NCI-H1048 (cell line): ENCODE measurements at places on chromosomes 12 and 14.

DNA sequence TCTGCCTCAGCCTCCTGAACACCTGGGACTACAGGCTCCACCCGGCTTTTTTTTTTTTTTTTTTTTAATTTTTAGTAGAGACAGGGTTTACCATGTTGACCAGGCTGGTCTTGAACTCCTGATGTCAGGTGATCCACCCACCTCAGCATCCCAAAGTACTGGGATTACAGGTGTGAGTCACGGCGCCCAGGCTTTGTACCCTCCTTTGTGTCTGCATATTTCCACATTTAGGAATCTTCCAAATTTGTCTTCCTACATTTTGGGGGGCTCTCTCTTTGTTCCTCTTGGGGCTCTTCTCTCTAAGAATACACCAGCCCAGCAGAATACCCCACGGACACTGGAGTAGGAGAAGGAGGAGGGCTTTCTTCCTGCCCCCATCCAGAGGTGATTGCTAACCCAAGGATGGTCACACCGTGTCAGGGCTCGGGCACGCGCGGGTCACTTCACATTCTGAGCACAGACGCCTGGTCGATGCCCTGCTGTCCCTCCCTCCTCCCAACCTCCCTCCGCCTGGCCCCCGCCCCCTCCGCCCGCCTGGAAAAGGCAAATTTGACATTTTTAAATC lies 2.1 kb upstream of the DNAJC22 start:
- DNase-seq: no peak

DNA sequence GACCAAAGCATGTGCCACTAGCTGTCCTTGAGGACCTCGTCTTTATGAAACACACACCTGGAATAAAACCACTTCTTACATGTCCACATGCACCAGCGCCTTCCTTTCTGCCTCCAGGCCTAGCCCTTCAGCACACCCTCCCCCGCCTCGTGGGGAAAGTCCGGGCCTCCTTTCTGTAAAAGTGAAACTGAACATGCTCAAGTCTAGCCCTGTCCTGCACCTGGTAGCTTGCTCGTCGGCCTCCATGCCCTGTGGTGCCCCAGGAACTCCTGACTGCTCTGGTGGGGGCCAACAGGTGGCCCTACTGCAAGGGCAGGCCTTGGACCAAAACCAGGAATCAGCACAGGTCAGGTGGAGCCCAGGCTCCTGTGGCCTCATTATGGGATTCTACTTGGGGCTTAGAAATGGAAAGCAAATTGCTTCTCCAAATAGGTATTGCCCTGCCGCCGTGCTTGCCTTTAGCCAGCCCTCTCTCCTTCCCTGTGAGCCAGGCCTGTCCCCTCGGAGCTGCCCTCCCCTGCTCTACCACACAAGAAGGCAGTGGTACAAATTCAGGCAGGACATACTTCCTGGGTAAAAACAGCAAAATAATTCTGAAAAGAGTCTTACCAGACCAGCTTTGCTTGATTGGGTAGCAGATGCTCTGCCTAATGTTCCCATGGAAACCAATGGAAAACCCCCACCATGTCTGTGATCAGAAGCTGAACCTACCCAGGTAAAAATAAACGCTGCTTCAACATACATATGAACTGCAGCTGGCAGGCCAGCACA lies 43.5 kb downstream of the ERH start:
- no peak for DNase-seq

GRCh38 chr12:24510581-24511125 lies 438.2 kb downstream of the BCAT1 start:
- no peak for DNase-seq

GRCh38 chr12:104056419-104056972 lies 6.5 kb upstream of the GLT8D2 start:
- DNase-seq: no peak

GRCh38 chr14:102320033-102320660 lies 601 bp downstream of the ZNF839 start:
- DNase-seq: no peak

DNA sequence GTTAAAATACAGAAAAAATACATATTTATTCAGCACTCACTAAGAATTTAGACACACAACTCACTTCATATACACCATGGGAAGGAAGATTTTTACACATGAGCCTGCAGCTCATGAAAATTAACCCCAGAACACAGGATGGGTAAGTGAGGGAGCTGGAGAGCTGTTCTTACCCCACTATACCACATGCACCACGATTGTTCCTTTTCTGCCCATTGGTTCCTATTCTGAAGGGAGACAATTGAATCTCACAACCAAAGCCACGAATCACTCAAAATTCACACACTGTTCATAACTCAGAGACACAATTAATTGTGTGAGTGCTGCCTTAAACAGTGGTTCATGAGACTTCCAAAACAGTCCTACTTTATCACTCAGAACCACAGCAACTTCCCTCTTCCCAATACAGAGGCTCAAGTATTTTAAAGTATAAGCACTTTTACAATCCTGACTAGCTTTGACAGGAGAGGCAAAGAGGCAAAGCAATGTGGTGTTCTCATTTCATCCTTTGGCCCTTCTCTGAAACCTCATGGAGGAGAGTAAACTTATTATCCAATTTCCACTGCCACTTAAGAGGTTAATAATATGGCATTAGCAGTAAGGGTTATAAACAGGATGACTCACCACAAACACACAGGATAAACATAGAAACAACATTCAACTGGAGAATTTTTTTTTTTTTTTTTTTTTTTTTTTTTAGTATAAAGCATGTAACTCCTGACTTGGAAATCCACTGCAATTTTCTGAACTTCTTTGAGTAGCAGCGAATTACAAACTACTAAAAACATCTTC lies 59.5 kb downstream of the ITPR2 start:
- no peak for DNase-seq

GRCh38 chr12:64180951-64181350 lies 41.1 kb downstream of the KICS2 start:
- no peak for DNase-seq

DNA sequence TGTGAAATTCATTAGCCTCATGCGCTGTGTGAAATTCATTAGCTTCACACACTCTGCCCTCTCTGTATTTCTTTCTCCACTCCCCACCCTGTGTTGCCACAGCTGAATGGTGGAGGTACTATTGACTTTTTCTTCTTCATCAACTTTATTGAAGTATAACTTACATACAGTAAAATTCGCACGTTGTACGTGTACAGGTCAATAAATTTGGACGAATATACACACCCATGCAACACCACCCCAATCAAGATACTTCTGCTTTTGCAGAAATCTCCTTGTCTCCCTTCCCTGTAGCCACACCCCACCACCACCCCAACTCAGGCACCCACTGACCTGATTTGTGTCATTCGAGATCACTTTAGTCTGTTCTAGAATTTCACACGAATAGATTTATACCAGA lies 51.8 kb downstream of the FBXL14 start:
- no peak for DNase-seq

DNA sequence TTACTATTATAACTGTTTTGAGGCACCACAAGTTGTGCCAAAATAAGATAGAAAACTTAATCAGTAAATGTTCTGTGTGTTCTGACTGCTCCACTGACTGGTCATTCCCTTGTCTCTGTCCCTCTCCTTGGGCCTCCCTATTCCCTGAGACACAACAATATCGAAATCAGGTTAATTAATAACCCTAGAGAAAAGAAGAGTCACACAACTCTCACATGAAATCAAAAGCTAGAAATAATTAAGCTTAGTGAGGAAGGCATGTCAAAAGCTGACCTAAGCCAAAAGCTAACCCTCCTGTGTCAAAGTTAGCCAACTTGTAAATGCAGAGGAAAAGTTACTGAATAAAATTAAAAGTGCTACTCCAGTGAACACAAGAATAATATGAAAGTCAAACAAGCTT lies 53.8 kb upstream of the CCDC196 start:
- DNase-seq: no peak

GRCh38 chr12:69484428-69484827 lies 14.2 kb downstream of the FRS2 start:
- DNase-seq: no peak

DNA sequence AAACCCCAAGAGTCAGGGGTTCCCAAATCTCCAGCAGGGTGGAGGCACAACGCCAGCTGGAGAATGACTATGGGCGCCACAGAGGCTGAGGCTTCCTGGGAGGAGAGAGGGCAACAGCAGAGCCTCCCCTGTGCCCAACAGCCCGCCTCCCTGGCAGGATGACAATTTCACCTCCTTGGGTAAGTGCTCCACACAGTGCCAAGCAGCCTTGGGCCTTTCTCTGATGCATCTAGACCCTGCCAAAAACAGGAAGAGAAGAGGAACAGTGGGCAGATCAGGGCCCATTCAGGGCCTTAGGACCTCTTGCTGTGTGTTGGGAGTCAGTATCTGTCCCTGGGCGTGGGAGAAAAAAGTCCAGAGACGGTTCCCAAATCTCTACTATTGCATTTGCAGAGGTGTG lies 5.0 kb upstream of the OR10P1 start:
- DNase-seq: no peak

DNA sequence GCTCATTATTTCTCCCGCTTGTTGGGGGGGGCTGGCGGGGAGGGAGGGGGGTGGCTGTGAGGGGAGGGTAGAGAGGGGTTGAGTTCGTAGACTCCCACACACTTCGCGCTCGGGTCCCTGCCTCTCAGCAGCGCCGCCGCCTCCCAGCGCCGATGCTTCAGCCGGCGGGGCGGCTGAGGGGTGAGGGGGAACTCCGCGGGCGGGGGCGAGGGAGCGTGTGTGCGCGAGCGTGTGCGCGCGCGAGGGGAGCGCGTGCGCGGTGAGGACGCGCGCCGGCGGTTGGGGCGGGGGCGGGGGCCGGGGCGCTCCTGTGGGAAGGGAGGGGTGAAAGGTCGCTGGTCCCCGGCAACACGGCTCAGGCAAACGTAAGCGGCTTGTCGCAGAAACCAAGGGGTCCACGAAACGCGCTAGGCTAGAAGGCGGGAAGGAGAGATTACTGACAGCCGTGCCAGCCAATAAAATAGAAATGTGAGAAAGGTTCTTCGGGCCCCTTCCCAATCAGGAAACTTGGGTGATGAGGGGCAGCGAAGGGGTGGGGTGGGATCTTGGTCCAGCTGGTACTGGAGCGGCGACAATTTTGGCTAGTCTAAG lies 343 bp upstream of the NOVA1 start:
- no peak for DNase-seq

DNA sequence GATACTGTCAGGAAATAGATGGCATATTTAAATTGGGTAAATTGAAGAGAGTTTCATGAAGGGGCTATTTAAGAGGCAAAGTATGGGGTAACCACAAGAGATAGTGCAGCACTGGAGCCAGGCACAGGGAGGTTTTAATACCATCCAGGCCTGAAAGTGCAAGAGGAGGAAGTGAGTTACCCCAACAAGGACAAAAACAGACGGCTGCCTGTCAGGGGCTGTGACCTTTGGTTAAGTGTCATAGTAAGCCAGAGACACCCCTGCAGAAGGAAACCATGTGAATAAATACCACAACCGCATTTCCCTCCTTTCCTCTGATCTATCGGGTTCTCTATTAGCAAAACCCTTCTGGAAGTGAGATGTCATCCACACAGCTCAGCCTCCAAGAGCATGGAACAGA lies 122.0 kb upstream of the DHRS4 start:
- no peak for DNase-seq

- no peak for DNase-seq
Measured at GRCh38 chr12:78177298-78177697, 346.6 kb downstream of the NAV3 start.

DNA sequence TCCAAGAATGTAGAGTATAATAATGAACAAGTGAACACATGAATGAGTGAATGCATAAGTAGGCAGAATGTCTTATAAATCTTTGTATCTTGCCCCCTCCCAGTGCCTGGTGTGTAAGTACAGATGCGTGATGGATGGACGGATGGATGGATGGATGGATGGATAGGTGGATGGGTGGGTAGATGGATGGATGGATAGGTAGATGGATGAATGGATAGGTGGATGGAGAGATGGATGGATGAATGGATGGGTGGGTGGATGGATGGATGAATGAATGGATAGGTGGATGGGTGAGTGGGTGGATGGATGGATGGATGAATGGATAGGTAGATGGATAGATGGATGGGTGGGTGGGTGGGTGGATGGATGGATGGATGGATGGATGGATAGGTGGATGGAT lies 74.4 kb downstream of the CLMN start:
- no peak for DNase-seq

GRCh38 chr12:21780786-21781185 lies 6.3 kb upstream of the KCNJ8 start:
- DNase-seq: no peak

DNA sequence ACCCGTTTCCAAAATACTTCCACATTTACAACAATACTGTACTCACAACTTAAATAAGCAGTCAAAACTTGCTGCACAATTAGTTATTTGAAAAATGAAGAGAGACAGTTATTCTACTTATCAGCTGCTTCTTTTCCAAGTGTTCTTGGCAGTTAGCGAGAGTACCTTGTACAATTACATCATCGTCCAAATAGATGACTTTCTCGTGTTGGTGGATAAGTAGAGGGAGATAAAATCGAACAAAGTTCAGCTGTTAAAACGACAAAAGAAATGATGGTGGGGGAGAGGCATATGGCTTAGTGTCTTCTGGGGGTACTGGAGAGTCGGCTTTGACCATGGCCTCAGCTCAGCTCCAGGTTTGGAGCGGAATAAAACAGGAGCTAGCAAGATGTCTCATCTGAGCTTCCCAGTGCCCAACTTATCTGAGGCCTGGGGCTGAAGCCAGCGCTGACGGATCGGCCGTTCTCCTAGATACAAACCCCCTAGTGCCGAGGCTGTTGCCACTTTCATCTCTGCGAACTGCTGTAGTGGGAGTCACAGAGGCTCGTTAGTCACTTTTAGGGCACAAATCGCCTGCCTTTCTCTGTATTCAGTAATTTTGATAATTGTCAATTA lies 31.7 kb downstream of the TDG start:
- no peak for DNase-seq

DNA sequence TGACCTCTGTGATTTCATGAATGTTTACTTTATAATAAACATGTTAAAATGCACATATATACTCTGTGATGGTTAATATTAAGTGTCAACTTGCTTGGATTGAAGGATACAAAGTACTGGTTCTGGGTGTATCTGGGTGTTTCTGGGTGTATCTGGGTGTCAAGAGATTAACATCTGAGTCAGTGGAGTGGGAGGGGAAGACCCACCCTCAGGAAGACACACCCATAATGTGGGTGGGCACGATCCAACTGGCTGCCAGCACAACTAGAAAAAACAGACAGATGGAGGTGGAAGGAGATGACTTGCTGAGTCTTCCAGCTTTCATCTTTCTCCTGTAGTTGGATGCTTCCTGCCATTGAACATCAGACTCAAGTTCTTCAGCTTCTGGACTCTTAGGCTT lies 11.9 kb downstream of the NUP37 start:
- DNase-seq: no peak

DNA sequence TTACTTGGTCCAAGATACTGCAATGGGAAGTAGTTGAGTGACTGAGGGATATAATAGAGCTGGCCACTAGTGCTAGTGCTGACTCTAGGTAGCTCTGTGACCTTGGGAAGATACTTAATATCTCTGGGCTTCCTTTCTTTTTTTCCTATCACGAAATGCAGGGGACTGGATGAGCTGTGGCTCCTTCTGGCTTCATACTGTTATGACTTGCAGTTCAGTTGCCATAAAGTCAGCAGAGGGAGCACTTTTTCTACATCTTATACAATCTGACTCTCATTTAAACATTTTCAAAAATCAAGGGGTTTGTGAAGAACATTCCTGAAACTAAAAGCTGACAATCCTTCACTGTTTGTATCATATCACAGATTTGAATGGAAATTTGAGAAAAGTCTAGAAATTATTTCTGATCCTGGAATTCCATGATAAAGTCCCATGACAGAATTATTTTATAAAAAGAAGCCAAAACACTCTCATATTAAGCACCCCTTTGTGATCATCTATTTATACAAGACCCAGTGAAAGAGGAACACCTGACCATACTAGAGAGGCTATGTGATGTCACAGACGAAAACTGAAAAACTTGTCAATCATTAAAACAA lies 5.3 kb downstream of the BHLHE41 start:
- no peak for DNase-seq
